Aorta (tissue), 5 donors: ENCODE measurements at places on chromosomes 12 and 14. TPM values are rescaled to one million over a fixed set of nuclear protein-coding genes. Genes with fewer than 3 reads are reported as not detected.

DNA sequence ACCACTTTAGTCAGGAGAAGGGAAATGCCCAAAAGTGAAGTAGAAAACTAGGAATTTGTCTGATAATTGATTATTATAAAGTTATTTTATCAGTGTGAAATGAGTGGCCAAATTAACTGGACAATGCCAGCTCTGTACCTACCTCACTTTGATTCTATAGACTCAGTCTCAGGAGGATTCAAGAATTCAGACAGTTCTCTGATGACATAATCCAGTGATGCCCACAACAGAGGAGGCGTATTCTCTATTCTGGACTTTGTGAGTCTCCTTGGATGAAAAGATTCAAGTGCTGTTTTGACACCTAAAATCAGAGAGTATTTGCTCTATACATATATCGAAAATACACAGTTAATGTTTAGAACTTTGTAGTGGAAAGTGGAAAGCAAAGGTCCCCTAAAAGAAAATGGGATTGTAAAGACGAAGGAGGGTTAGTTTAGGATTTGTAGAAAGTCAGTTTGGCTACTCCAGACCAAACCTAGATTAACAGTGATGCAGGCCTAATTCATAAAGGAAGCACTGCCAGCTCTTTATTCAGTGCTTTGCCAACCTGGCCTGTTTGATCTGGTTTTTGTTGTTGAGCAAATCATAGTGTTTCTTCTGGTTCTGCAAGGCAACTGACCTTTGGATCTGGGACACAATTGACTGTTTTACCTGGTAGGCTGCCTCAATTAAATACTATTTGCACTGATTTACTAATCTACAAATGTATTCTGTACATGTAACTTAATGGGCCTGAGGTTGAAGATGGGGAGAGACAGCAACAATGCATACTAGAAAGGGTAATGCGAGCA lies 67.4 kb downstream of the DAD1 start:
- H3K27ac ChIP-seq = no peak overlapping the region
- H3K4me3 ChIP-seq = no peak overlapping the region
- no peaks in the 10 kb centered on the region for H3K36me3 ChIP-seq
- H3K27me3 ChIP-seq = no peaks in the 10 kb centered on the region
- no peak for DNase-seq
- H3K4me1 ChIP-seq = no peaks in the 10 kb centered on the region

The C12orf50 gene
- 0.32 TPM for total RNA-seq

- H3K27me3 ChIP-seq = no peaks in the 10 kb centered on the region
- no peaks in the 10 kb centered on the region for H3K4me1 ChIP-seq
- DNase-seq = no peak
- no peak overlapping the region for H3K4me3 ChIP-seq
- no peaks in the 10 kb centered on the region for H3K36me3 ChIP-seq
Measured at GRCh38 chr12:66337381-66338010, 35.2 kb downstream of the HELB start.

GRCh38 chr14:51401756-51402155 lies 161.7 kb downstream of the TMX1 start:
- no peak overlapping the region for H3K4me3 ChIP-seq
- no peak overlapping the region for H3K27ac ChIP-seq
- H3K36me3 ChIP-seq = no peaks in the 10 kb centered on the region
- DNase-seq = no peak
- peaks cover 2% of the 10 kb centered on the region for H3K4me1 ChIP-seq

- no peaks in the 10 kb centered on the region for H3K27me3 ChIP-seq
- H3K4me3 ChIP-seq = no peak overlapping the region
- DNase-seq = no peak
- H3K27ac ChIP-seq = no peak overlapping the region
- H3K4me1 ChIP-seq = no peaks in the 10 kb centered on the region
- H3K36me3 ChIP-seq = no peaks in the 10 kb centered on the region
Measured at GRCh38 chr12:31298922-31299321, 27.0 kb downstream of the SINHCAF start.

DNA sequence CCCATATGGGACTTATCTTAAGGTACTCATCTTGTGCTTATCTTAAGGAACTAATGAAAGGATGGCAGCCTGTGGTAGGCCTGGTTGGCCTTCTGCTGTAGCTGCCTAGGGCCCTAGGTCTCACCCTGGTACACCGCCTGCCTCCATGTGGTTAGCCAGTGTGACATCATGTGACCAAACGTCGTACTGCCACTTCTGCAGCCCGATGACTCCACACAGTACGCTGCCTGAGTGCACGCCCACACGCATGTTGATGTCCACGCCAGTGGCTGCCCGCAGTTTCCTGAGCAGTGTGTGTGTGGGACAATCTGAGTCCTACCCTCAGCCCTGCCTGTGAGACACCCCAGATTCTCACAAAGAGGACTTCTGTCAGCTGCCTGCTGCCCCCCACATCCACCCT lies 5.1 kb downstream of the ADCY4 start:
- no peaks in the 10 kb centered on the region for H3K36me3 ChIP-seq
- H3K4me1 ChIP-seq = no peaks in the 10 kb centered on the region
- H3K4me3 ChIP-seq = no peak overlapping the region
- peak; percentile 77 for DNase-seq

- no peak overlapping the region for H3K27ac ChIP-seq
- DNase-seq = no peak
- no peaks in the 10 kb centered on the region for H3K4me1 ChIP-seq
- no peaks in the 10 kb centered on the region for H3K36me3 ChIP-seq
Measured at GRCh38 chr14:24908592-24909236, 141.2 kb downstream of the STXBP6 start.

GRCh38 chr14:59061292-59061691 lies 127.2 kb upstream of the DAAM1 start:
- H3K27ac ChIP-seq = no peak overlapping the region
- DNase-seq = no peak
- no peaks in the 10 kb centered on the region for H3K36me3 ChIP-seq
- no peaks in the 10 kb centered on the region for H3K27me3 ChIP-seq

- H3K27me3 ChIP-seq = no peaks in the 10 kb centered on the region
- no peak overlapping the region for H3K4me3 ChIP-seq
- H3K27ac ChIP-seq = no peak overlapping the region
- no peak for DNase-seq
Measured at GRCh38 chr12:58325561-58325960, 384.2 kb downstream of the ATP23 start.
